ENCODE measurements at places on chromosomes 2 and 18. TPM values are rescaled to one million over a fixed set of nuclear protein-coding genes. Genes with fewer than 3 reads are reported as not detected.

The ASNSD1 gene
- 73.2 TPM for total RNA-seq

The TUBB8B gene
- total RNA-seq: 0.14 TPM

The ANKAR gene
- 6.8 TPM for total RNA-seq

The SLC11A1 gene
- 0.05 TPM for total RNA-seq

The SULT1C2 gene
- total RNA-seq: 0.05 TPM

The LYPD6B gene
- total RNA-seq: not detected

The CCDC138 gene
- total RNA-seq: 8.8 TPM

The MYO7B gene
- not detected for total RNA-seq

The LRRC30 gene
- total RNA-seq: not detected

The EVX2 gene
- total RNA-seq: not detected

The MAIP1 gene
- total RNA-seq: 30.1 TPM

Data from dermis blood vessel endothelial cell (primary cell).